ENCODE measurements at places on chromosomes 12 and 14.

GRCh38 chr14:104587641-104588040, 8.1 kb downstream of the C14orf180 start:
- no peak for DNase-seq

- no peak for DNase-seq
Measured at GRCh38 chr12:68231229-68231628, 5.6 kb upstream of the IL26 start.

GRCh38 chr12:40502322-40502721, 189.9 kb upstream of the CNTN1 start:
- no peak for DNase-seq

- no peak for DNase-seq
Measured at GRCh38 chr12:64680235-64680634, 69.9 kb downstream of the RASSF3 start.

- DNase-seq, result no peak
Measured at GRCh38 chr14:52310541-52310940, 3.6 kb upstream of the PTGER2 start.

DNA sequence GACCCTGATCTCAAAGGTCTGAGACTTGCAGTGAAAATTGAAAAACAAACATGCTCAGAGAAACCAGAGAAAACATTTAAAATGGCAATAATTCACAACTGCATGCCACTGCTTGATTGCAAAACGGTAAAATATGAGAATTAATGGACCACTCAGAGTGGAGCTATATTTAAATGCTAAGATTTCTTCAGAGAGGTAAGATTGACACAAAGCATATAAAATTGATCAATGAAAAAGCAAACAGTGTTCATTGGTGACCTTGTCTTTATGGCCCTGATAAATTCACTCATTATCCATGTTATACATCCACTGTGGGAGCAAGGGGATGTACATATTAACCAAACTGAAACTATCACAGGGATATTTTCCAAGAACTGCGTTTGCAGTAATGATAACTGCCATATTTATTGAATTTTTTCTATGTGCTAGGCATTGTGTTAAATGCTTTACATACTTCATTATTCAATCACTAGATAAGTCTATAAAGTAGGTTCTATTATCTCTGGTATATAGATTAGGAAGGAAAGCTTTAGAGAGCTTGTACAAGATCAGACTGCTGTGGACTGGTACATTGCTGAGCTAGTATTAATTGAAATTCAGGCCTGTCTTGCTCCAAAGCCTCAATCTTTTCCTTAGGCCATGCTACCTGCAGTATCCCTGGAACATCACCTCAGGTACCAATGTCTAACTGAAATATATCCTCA, 113.9 kb upstream of the LMO3 start:
- no peak for DNase-seq

DNA sequence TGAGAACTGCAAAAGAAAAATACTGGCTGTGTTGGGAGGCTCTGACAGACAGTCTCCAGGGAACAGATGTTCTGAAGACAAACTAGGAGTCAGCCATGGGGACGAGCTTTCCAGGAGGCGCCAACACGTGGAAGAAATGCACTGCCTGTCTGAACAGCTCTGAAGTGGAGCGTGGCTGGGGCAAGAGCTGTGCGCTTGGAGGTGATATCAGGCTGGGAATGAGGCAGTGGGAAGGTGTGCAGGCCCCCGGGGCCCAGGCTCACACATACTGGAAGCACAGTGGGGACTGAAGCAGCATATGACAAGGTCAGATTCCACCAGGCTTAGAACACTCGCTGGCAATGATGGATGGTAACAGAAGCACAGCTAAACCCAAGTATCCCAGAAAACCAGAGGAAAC, 17.5 kb downstream of the APPL2 start:
- no peak for DNase-seq

DNA sequence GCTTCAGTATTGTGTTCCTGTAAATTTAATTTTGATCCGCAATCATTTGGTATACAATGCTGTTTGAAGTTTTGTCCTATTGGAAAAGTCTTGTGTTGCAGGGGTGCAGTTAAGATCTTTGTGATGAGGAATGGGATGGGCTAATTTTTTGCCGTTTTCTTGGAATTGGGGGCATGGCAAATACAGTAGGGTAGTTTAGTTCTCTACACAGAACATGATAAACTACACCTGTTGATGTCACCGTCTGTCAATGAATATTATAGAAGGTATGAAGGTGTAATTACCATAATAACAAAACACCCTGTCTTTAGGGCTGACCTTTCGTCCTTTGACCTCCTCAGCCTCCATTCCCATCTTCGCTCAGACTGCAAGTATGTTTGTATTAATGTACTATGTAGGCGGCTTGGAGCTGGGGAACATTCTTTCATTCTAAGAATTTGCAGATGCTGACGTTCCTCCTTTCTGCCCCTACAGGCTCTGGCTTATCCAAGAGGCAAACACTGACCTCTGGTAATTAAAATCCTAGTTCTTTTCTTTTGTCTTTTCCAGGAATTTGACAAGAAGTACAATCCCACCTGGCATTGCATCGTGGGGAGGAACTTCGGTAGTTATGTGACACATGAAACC, 1.7 kb downstream of the DYNLL1 start:
- no peak for DNase-seq

GRCh38 chr12:51773145-51773869, 75.2 kb downstream of the FIGNL2 start:
- no peak for DNase-seq

Data from activated CD4-positive, alpha-beta T cell treated with anti-CD3 and anti-CD28 coated beads, Interleukin-2, amount 10 ng/mL, durations not matched to agents 7 days and 5 days (primary cell).